Myocyte (in vitro differentiated cells): ENCODE measurements at places on chromosomes 16 and 17.
A peak's percentile ranks its signal among the peaks of the same experiment; 100 is the strongest.

GRCh38 chr16:27222249-27223225 is 19.2 kb downstream of the KDM8 start:
- DNase-seq: peak; percentile 98

DNA sequence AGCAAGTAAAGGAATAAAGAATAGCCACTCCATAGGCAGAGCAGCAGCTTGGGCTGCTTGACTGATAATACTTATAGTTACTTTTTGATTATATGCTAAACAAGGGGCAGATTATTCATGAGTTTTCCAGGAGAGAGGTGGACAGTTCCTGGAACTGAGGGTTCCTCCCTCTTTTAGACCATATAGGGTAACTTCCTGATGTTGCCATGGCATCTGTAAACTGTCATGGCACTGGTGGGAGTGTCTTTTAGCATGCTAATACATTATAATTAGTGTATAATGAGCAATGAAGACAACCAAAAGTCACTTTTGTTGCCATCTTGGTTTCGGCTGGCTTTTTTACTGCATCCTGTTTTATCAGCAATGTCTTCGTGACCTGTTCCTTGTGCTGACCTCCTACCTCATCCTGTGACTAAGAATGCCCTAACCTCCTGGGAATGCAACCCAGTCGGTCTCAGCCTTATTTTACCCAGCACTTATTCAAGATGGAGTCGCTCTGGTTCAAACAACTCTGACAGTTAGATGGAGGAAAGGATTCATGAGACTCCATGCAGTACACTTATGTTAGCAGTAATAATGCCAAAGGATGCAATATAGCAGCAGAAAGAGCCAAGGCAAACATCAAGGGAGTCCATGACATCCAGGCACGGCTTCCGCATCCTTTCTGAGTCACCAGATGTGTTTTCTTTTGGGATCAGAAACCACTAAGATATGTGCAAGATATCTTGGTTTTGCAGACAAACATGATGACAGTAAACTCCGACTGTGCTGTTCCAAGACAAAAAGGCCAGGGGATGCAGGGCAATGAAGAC is 55.8 kb upstream of the B4GALNT2 start:
- DNase-seq: peak; percentile 43

DNA sequence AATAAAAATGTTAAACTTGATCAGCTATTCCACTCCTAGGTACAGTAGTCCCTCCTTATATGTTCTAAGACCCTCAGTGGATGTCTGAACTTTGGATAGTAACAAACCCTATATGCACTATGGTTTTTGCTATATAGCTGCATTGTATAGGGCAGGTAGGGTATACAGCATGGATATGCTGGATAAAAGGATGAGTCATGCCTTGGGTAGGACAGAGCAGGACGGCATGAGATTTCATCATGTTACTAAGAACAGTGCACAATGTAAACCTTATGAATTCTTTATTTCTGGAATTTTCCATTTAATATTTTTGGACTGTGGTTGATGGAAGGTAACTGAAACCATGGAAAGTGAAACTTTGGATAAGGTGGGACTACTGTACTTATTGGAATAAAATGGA is 235.1 kb downstream of the CEP112 start:
- DNase-seq: no peak

- DNase-seq: no peak
Measured at GRCh38 chr16:83027973-83028372, 401.2 kb downstream of the CDH13 start.

GRCh38 chr16:71758293-71758760 is 33.8 kb upstream of the PHLPP2 start:
- no peak for DNase-seq
